ENCODE measurements at places on chromosomes 12 and 14.

DNA sequence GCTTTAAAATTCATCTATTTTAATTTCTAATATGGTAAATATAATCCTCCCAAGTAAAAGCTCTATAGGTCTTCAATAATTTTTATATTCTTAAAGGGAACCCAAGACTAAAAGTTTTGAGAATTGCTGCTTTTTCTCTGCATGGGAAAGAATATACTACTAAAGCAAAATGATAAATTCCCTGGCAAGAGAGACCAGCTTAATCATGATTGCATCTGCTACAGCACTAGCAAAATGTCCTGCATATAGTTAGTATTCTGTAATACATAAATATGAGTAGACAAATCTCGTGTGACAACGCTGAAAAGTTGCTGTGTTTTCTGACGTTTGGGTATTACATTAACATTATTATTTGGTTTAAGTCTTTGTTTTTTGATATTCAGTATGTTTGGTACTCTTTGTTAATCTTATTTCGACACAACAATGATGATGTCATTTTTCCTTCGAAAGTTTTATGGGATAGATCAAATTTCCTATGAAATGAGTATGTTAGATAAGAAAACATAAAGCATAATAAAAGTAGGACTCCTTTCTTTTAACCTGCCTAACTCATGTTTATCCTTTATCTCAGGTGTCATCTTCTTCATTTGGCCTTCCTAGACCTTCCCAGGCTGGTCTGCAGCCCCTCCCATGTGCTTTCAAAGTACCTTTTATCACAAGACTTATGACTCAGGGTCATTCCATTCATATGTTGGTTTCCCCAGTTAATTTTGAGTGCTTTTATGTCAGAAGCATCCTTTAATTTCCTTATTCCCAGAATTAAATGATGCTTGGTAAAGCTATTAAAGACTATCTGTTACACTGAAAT, 321.9 kb downstream of the RAD51B start:
- DNase-seq, result no peak

GRCh38 chr12:109820816-109821381, 12.3 kb downstream of the TRPV4 start:
- DNase-seq, result no peak

GRCh38 chr12:117890644-117891043, 78.1 kb downstream of the KSR2 start:
- DNase-seq, result no peak

- no peak for DNase-seq
Measured at GRCh38 chr14:76975812-76976211, 52.7 kb downstream of the IRF2BPL start.

DNA sequence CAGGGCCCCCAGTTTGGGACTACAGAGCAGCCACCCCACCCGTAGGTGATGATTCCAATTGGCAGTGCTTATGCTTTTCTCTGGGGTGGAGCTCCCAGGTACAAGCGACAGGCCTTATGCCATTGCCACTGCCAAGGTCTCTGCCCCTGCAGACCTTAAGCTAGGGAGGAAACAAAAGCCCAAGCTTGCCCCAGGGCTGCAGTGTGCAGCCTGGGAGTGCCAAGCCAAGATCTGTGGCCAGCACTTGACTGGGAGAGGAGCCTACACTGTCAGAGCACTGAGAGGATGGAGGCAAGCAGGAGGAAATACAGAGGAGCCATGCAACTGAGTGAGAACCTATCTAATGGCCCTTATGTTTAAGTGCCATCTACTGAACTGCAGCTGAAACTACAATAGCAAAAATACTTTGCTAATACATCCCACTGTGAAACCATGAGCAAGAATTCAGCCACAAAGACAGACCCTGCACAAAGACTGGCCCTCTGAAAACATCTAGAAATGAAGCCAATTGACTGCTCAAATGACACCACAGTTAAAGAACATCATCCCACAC, 17.7 kb upstream of the ASCL1 start:
- DNase-seq, result no peak

DNA sequence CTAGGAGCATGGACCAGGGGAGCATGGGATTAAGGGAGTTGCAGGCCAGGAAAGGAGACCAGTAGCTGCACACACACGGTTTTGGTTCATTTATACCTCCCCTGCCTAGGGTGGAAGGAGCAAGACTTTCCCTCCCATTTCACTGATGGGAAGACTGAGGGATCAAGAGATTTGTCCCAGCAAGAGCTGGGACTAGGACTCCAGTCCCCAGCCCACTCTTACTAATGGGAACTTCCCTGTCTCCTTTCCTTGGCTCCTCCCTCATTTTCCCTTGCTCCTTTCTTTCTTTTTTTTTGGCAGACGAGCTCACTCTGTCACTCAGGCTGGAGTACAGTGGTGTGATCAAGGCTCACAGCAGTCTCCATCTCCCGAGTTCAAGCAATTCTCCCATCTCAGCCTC, 13.0 kb downstream of the SCNN1A start:
- DNase-seq, result no peak

- DNase-seq, result no peak
Measured at GRCh38 chr14:88305528-88306322, 17.3 kb downstream of the KCNK10 start.

- peak; percentile 49 for DNase-seq
Measured at GRCh38 chr12:4996714-4997113, 47.0 kb upstream of the KCNA5 start.

DNA sequence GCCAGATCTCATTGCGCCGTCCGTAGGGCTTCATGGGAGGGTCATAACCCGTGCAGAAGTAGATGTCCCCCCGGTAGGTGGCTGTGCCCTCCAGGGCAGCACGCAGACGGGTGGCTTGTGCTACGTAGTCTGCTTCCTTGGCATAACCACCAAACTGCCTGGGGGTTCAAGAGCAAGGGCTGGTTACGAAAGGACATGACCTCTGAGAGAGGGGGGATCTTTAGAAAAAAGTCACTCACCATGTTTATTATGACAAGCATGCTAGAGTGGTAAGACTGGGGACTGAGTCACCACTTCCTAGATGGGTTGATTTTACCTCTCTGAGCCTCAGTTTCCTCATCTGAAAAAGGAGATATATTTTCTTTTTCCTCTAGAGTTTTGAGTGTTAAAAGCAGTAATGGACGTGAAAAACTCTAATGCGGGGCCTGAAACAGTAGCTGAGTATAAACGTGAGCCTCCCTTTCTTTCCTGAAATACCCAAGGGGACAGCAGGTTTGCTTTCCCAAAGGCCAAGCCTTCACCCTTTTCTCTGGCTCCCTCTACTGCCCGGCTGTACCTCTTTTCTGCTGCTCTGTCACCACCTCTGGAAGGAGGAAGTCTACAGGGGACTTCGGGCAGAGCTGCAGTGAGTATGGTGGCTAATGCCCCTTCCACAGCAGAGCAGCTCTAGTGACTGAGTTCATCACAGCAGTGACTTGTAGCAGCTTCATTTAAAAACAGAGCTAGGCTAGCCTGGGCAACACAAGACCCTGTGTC, 23.5 kb upstream of the GPRC5D start:
- peak; percentile 33 for DNase-seq

DNA sequence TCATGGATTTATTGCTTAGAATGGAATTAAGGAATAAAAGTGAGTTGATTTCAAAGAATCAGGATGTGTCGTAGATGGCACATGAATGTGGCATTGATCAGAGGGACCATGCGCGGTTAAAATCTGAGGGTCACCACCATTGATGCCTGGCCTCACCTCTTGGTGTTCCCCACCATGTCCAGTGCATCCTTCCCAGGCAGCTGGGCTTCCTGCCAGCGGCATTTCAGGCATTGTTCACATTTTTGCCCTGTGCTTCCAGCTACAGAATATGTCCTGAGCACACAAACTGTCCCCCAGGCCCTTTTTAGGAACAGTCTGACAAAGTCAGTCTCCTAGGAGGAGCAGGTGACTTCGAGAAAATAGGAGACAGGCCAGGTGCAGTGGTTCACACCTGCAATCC, 42.0 kb upstream of the TSPAN9 start:
- no peak for DNase-seq

DNA sequence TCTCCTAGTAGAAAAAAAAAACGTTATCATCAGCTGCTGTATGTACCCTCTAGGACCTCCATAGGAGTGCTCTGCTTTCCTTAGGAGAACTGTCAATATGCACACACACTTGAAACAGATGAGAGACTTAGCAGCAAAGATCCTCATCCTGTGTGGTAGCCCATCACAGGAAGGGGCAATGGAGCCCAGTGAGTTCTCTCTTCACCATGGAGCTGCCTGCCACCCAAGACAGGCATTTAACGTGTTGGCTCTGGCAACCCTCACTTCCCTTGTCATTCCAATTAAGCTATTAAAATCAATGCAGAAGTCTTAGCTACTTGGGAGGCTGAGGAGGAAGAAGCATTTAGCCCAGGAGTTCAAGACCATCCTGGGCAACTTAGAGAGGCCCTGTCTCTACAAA, 64.8 kb upstream of the PLEKHA5 start:
- DNase-seq, result no peak

DNA sequence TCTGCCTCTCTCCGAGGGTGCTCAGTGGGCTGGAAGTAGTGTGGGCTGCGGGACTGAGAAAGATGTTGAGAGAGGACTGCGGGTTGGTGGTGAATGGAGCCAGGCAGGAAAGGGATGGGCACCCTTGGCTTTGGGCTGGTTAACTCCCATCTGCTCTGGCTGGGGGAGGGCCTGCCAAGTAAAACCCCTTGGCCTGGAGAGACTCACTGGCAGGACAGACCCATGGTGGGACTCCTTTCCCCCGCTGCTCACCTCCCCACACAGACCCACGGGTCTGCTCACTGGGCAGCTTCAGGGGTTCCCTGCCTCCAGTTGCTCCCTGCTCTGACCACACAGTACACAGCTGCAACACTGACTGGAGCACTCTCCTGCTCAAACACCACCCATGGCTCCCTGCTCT, 54.1 kb downstream of the KRT80 start:
- DNase-seq, result no peak

GRCh38 chr12:122081697-122082221, 3.2 kb downstream of the MLXIP start:
- DNase-seq, result no peak

GRCh38 chr12:94636462-94637085, 13.8 kb downstream of the TMCC3 start:
- no peak for DNase-seq

GRCh38 chr12:5777451-5777850, 167.6 kb downstream of the ANO2 start:
- no peak for DNase-seq

GRCh38 chr14:87076146-87076545, 916.8 kb downstream of the GALC start:
- DNase-seq, result no peak

DNA sequence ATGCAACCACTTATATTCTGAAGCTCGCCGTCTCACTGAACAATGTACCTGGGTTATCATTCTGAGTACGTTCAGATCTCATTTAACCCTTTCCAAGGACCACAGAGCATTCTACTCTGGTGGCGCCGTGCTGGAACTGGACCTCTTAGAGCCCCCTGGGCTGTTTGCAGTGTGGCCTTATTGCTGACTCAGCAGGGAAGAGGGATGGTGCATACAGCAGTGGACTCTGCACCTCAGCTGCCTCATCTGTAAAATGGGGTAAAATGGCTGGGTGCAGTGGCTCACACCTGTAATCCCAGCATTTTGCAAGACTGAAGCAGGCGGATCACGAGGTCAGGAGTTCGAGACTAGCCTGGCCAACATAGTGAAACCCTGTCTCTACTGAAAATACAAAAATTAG, 2.9 kb downstream of the ALDH2 start:
- no peak for DNase-seq

DNA sequence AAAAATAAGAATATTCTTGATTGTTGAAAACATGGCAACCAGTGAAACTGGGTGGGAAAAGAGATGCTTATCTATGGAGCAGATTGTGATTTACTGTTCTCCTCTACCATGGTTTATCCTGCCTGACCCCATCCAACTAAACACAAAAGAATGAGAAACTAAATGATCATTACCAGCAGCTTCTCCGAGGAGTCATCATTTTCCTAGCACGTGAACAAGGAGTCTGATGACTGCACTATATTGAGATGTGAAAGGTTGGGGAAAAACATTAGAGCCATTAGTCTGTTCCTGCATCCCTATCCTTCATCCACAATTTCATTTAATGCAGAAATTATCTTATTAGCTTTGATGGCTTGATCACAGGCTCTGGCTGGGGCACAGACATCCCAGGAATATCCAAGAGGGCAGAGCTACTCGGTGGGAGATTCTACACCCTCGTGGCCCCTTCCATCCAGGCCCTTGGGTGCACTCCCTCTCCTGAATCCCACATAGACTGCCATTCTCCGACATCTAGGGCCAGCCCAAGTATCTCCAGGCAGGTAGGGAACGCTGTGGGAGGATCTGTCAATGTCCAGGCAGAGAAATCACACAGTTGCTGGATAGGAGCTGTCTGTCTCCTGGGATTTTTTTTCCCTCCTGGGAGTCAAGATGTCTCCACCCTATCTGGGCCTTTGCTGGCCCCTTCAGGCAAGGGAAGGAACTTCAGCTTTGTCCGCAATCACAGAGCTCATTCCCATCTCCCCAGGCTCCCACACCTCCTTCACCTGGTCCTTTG, 43.3 kb upstream of the DHRS4 start:
- DNase-seq, result no peak

- no peak for DNase-seq
Measured at GRCh38 chr12:57215668-57216013, 953 bp upstream of the NXPH4 start.

- no peak for DNase-seq
Measured at GRCh38 chr12:1050059-1050707, 59.2 kb downstream of the ERC1 start.

- DNase-seq, result no peak
Measured at GRCh38 chr12:52871291-52872039, 22.7 kb upstream of the KRT78 start.

DNA sequence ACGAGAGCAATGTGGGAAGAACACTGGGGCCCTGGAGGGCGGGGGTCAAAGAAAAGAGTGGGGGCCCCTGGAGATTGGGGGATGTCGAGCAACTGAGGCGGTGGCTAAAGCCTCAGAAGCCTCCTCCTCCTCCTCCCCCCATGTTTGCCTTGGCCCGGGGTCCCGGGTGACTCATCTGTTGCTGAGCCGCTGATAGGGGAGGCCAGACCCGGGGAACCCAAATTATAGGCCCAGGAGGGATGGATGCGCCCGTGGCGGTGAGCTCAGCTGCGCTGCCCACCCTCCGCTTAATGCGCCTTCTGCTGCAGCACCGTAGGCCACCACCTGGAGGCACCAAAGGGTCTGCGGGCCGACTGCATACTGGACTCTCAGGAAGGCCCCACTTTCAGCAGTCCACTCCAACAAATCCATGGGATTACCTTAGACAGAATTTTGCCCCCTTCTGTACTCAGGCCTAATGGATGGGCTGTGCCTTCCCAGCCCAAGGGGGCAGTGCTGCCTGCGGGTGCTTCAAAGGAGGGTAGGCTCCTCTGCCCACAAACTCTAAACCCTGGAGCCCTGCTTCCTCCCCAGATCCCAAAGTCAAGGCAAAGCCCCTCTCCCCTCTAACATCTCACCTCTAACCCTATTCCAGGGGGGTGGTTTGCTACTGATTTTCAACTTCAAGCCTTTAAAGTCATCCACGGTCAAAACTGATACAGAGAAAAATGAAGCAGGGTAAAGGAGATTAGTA, 2.6 kb upstream of the WNT10B start:
- peak; percentile 78 for DNase-seq

GRCh38 chr12:6337958-6338433, 3.9 kb downstream of the TNFRSF1A start:
- DNase-seq, result no peak

GRCh38 chr12:122943196-122943595, 23.1 kb downstream of the ABCB9 start:
- DNase-seq, result no peak

GRCh38 chr14:105137481-105138020, 31.0 kb downstream of the JAG2 start:
- peak; percentile 52 for DNase-seq

Data from tibial artery (tissue), 4 donors.